Testis (tissue), 5 donors: ENCODE measurements at places on chromosomes 7 and 10. TPM values are rescaled to one million over a fixed set of nuclear protein-coding genes. Genes with fewer than 3 reads are reported as not detected.

AKR1C4 gene
- total RNA-seq, result 0.37 TPM

TMEM130 gene
- 84.6 TPM for total RNA-seq

MALRD1 gene
- 19.3 TPM for total RNA-seq

- DNase-seq, result no peak
Measured at GRCh38 chr7:123797673-123798531, 47.1 kb upstream of the HYAL4 start.

DNA sequence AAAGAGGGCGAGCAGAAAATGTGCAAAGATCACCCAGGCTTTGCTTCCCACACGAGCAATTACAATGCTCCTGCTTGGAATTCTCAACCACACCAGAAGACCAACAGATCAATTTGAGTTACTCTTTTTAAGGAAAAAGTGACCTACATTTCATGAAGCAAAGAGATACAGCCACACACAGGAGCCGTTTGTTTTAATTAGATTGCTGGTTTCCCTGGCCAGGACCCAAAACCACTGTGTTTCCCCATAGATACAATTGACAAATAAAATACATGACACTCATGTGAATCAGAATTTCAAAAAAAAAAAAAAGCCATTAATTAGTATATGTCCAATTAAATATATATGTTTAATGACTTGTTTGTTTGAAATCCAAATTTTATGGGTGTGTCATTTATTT is 458.3 kb downstream of the PLXDC2 start:
- DNase-seq, result peak; percentile 76

- no peak for DNase-seq
Measured at GRCh38 chr7:37526623-37527022, 78.0 kb upstream of the ELMO1 start.

- no peak for DNase-seq
Measured at GRCh38 chr7:154373956-154374355, 321.8 kb downstream of the DPP6 start.

DNA sequence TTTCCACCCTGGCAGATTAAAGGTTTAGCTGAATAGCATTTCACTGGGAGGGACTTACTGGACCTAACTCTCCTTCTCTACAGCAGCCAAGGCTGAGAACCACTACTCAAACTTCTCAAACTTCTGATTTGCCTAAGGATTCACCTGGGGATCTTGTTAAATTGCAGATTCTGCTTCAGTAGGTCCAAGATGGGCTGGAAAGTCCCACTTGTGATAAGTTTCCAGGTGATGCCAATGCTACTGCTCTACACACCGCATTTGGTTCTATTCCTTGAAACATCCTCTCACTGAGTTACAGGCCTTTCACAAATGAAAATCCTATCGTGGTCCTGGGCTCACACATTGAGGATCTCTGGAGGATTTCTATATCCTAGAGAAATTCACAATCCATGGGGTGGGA is 147.9 kb downstream of the CHCHD3 start:
- DNase-seq, result no peak
